ENCODE measurements at places on chromosomes 3 and 15.

DNA sequence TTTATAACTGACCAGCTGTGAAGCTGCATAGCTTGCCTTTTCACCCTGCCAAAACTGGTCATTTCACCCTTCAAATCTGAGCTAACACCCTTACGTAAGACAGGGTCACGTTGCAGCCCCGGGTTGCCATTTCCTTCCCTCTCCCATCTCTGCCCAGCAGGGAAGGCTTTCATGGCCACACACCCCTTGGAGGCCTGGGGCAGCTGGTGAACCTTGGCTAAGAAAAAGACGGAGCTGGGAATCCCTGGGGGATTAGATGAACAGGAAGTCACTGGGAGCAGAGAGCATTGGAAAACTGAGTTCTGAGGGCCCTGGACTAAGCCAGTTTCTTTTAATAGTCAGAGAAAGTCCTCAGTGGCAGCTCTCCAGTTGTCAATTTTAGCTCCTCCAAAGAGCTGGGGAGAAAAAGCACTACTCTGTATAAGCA is 67.8 kb downstream of the TTC23 start:
- no peak for DNase-seq

DNA sequence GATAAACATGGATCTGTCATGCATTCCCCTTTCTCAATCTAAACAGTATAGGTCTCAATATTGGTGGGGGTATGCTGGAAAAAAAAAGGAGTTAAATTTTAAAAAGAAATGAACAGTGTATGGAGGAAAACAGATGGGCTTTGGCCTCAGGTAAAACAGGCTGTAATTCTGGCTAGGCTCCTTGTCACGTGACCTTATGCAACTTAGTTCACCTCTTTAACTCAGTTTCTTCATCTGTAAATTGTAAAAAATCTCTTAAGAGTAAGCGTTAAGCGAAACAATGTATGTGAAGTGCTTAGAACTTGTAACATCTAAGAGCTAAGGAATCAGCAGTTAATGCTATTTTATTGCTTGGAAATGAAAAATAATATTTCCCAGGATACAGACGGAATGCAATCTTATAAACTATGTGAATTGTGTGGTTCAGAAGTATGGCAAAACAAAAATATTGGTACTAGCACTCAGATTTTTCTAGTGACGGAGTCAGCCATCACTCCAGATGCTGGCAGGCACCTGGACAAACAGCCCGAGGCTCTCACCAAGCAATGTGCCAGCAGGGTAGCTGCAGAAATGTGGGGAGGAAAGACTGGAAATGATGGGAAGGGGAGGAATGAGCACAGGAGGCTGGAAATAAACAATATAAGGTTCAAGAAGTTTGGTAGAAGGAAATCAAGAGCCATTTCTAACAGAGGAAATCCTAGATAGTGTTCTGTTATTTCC is 172.8 kb downstream of the USP13 start:
- no peak for DNase-seq

DNA sequence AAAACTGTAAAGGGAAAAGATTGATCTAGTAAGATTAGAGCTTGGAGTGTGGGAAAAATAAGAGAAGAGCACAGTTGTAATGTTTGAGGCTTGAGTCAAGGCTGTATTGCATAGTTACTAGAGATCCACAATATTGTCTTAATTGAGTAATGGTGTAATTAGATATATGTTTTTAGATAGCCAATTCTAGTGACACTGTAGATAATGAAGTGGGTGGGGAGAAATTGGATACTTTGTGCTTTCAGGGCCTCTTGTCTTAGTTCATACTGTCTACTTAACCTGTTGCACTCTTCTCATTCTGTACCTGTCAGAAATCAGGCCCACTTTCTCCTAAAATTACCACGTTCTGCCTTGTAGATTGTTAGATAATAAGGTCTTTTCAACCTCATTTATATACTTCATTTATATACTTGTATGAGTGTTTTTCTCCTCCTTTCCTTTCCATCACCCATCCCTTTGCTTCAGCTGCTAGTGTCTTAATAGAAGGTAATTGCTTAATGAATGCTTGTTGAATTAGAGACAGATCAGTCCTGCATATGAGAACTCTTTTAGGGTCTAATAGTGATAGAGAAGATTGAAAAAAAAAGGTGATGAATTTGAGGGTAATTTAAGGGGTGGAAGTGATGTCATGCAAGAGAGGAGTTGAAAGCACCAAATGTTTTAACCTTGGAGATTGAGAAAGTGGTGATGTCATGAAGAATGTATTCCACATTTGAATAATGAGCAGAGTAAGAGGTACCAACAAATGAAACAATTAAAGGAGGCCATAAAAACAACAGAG is 32.0 kb downstream of the PIK3CA start:
- DNase-seq: no peak

DNA sequence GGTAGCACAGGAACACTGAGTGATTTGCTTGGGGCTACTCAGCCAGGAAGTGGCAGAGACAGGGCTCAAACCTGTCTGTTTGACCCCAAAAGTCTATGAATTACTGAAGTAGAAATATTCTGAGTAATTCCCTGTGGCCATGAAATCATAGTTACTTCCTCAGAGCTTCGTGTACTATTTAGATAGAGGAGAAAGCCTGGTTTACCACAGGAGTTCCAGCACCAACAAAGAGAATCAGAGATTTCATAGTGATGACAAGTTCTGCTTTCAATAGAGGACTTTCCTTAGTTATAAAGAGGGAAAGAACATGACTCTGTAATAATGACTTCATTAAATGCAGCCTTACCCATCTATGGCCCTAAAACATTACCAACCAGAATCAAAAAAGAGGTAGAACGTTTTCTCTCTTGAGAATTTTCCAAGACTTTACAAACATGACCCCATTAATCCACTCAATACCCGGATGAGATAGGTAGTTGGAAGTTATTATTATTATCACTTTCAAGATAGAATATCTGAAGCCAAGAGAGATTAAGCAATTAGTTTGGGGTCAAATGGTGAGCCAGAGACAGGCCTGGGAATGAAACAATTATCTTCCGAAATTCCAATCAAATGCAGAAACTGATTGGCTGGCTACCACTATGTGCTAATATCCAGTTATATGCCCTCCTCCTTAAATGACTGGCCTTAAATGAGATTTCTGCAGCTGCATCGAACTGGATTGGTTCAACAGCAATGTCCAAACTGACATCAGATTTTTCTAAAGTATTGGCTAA is 13.6 kb upstream of the WNT5A start:
- no peak for DNase-seq

All from stimulated activated CD8-positive, alpha-beta memory T cell treated with anti-CD3 and anti-CD28 coated beads, Interleukin-4, amount 100 ng/mL, for 1 hour (primary cell).